Kidney glomerular epithelial cell (primary cell): ENCODE measurements at places on chromosomes 13 and 19.

- DNase-seq, result peak; percentile 55
Measured at GRCh38 chr19:3055741-3056416, 6.4 kb downstream of the TLE5 start.

GRCh38 chr19:38425810-38426466, at the start of gene RASGRP4:
TSS of gene RASGRP4 (minus strand) at chr19:38426219. CDS start at chr19:38426091, 128 bp downstream.
- DNase-seq, result no peak

DNA sequence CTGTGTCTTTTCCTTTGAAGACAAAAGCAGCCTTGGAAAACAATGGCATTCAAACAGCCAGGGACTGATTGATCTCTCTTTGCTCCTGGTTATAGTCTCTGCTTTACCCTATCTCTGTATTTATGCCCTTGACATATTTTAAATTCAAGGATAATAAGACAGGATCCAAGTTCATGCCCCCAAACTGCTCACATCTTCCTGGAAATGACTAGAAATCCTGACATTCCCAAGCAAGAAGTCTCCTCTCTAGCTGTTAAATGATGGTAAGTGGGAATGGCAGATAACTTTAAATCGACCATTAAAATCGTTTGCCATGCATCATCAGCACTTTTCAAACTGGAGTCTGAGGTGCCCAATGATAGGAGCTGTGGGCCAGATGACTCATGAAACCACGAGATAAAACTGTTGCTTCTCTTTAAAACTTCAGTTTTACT, 435.6 kb downstream of the FOXO1 start:
- DNase-seq, result no peak

GRCh38 chr13:46901721-46902120, 4.9 kb upstream of the HTR2A start:
- DNase-seq, result no peak

GRCh38 chr19:46604781-46605355, 3.7 kb downstream of the CALM3 start:
- DNase-seq, result no peak

DNA sequence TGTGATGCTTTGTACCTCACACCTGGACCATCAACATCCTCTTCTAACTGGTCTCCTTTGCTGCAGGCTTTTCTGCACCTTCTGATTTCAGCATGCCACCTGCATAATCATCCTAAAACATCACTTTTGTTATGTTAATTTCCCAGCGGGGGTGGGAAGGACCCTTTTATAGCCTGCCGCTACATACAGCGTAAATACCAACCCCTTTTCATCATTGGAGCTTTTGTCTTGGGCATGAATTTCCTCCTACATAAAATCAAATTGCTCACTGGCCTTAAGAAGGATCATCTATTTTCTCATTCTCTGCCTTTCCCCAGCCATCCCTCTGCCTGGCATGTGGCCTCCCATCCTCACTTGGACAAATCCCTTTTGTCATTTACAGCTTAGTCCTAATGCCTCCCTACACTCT, 124.7 kb downstream of the RBM26 start:
- no peak for DNase-seq

DNA sequence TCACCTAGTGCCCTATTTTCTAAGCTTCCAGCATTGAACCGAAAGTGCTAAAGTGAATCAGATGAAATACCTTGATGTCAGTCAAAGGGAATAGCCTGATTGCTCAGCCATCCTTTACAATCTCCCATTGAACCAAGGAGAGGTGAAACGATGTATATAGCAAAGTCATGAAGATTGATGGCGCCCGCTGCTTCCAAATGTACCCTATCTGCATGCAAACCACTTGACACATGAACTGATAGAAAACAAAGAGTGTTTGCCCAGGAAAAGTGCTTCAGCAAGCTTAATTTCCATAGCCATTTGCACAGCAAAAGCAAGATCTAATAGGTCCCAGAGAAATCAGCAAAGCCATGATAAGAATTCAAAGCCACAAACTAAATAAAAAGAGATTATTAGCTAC, 624.9 kb upstream of the PCDH9 start:
- DNase-seq, result no peak

GRCh38 chr13:107069108-107069776, 501.3 kb upstream of the ARGLU1 start:
- DNase-seq, result peak; percentile 15
